ENCODE measurements at places on chromosomes 16 and 17. TPM values are rescaled to one million over a fixed set of nuclear protein-coding genes. Genes with fewer than 3 reads are reported as not detected.

CHST5 gene
- not detected for total RNA-seq

TMC7 gene
- total RNA-seq = 1.2 TPM

BMERB1 gene
- 50.0 TPM for total RNA-seq

C17orf50 gene
- not detected for total RNA-seq

SCNN1B gene
- total RNA-seq = 0.18 TPM

NLRC3 gene
- total RNA-seq = 0.81 TPM

EFCAB13 gene
- total RNA-seq = 6.8 TPM

ABCC12 gene
- not detected for total RNA-seq

BRICD5 gene
- total RNA-seq = 5.7 TPM

EFCAB5 gene
- not detected for total RNA-seq
